ENCODE measurements at places on chromosomes 6 and 20. TPM values are rescaled to one million over a fixed set of nuclear protein-coding genes. Genes with fewer than 3 reads are reported as not detected.

DNA sequence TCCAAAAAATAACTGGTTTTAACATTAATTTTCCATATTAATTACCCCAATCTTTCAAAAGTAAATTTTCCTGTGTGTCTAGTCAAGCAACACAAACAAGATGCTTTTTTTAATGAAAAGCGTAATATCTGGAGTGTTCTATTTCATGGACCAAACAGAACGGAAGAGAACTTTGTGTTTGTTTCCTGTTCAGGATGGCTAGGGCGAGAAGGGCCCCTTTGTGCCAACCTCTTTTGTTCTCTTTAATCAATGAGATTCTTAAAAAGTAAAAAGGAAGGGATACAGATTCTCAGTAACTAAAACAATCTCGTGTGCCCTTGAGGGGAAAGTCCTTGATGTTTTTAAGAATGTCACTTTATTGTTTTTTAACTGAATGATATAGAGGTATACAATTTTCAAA is 55.7 kb downstream of the GNAS start:
- DNase-seq, result no peak

DNA sequence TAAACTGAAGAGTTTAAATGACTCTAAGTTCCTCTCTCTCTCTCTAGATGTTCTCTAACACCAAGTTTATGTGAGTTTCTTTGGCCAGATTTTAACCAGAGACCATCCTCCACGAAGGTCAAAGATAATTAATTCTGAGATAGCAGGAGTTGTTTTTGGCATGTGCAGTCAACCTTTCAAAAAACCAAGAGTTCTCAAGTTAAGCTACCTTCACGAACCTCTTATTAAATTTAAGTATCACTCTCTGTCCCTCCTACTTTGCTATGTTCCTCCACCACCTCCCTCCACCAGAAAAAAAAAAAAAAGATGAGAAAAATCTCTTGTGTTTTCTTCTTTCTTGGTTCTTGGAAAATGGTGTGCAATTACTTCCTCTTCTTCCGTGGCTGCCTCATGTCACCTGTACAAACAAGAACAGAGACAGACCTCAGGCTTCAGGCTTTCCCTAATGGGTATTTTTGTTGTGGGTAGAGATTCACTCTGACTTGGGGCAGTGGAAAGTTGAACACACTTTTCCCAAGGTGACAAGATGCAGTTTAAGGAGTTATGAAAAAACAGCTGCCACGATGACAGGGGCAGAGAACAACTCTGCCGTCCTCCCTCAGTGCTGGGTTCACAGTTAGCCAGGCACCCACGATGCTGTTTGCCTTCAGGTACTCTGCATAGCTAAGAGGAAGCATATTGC is 64.3 kb downstream of the ADTRP start:
- DNase-seq, result no peak

- no peak for DNase-seq
Observed at GRCh38 chr6:25431306-25431974, 152.3 kb downstream of the CARMIL1 start.

- DNase-seq, result no peak
Observed at GRCh38 chr6:126761854-126762253, 356.6 kb upstream of the RSPO3 start.

Gene PROKR2
- not detected for total RNA-seq

DNA sequence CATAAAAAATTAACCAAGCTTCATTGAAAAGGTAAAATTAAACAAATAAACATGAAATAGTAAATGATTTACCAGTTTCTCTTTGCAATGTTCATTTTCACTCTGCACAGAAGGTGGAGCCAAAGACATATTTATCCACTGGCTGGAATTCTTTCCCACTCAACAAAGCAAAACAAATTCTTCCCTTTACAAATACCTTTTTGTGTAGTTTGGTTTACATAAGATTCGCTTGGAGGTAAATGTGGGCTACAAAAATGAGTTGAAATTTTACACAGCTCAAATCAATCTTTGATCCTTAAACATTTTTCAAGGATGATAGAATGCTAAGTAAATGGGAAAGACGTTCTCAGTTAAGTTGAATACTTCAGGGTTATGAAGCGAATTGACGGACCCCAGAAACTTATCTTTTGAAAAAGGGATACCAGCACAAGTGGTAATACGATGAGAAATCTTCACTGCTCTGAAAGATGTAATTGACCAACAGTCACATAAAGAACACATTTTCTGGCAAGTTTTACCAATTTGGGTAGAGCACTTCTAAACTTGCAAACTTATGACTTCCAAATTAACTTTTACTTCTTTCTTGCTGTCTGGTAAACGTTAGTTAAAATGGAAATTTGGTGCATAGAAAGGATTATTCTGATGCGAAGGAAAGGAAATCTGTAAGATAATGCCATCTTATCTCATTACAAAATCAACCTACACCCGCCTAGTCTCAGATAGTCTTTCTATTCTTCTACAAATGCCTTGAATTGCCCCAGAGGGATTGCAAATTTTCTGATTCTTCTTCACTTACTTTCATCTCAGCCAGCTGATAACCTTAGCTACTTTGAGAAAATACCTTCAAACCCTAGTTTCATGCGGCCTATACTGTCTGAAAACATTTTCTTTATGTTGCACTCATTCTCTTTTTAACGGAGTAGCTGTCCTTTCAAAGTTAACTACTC is 4.7 kb upstream of the GJA1 start:
- DNase-seq, result no peak

DNA sequence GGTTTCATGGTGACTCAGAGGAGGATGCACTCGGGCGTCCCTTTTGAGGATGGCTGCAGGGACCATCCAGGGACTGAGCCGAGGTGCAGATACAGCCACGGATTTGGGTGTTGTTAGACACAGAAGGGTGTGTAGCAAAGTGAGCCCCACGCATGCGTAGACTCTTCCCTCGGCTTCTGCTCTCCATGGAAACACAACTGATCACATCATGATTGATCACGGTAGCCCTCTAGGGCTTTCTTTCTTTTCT is 606 bp upstream of the ULBP1 start:
- DNase-seq, result no peak

Gene ARFRP1
- 36.8 TPM for total RNA-seq

DNA sequence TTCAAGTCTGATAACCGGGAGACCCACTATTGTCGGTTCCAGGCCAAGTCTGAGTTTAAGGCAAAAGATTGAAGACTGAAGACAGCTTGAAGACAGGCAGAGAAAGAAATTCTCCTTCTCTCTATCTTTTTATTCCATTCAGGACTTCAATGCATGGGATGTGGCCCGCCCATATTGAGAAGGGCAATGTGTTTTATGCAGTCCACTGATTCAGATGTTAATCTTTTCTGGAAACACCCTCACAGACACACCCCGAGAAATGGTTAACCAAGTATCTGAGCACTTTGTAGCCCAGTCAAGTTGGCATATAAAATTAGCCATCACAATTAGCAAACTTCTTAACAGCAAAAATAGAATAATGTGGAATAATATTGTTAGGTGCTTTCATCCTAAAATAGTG is 75.5 kb upstream of the FABP7 start:
- DNase-seq, result no peak

GRCh38 chr6:28212510-28213212 is 12.4 kb upstream of the ZSCAN9 start:
- DNase-seq, result no peak
